ENCODE measurements at places on chromosomes 2 and 18. TPM values are rescaled to one million over a fixed set of nuclear protein-coding genes. Genes with fewer than 3 reads are reported as not detected.

Gene TIMM21
- 23.9 TPM for total RNA-seq

Gene SCYGR4
- not detected for total RNA-seq

Gene NR4A2
- total RNA-seq: 1.7 TPM

Gene PPP1R1C
- not detected for total RNA-seq

Gene ACOXL
- not detected for total RNA-seq

Gene ACMSD
- total RNA-seq: not detected

Gene TMSB10
- total RNA-seq: 6,453 TPM
